Iris pigment epithelial cell (primary cell): ENCODE measurements at places on chromosomes 11 and 22.

DNA sequence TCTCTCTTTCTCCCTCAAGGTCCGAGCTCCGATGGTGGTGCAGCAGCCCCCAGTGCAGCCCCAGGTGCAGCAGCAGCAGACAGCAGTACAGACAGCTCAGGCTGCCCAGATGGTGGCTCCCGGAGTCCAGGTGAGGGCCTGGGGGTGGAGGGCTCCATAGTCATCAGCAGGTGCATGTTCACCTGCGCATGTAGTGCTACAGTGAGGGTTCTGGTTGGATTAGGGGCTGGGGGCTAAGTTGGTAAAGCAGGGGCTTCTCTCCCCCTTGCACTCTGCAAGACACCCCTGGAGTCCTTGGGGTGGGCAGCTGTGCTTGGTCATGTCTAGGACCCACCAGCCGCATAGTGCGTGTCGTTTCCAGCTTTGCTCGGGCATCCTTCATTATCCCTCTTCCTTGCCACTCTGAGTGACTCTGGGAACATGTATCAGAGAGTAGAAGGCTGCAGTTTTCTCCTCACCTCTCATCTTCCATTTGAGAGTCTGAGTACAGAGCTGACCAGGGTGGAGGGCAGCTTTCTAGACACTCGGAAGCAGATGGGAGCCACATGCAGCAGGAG, 61.2 kb downstream of the MED15 start:
- DNase-seq, result no peak

DNA sequence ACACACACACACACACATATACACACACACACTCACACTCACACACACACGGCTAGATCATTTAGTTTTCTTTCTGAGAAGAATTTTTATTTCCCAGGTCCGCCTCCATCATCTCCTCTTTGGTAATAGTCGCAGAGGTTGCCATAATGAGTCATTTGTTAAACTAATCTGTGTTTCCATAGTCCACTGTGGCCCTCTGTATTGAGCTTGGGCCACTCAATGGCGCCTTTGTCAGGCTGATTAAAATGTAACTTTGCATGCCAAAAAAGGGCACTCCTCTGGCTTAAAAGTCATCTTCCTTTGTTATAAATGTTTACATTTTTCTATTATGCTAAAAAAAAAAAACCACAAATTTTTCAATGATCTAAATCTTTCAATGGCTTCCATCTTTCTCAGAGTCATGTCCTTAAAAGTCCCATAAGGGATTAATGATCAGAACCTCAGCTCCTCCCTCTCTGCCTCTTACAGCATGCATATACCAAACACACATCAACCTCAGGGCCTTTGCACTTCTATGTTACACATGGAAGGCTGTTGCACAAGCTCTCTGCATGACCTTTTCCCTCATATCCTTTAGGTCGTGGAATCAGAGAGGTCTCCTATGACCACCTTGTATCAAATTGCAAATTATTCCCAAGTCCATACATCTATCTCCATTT, 35.3 kb downstream of the EHF start:
- peak; percentile 32 for DNase-seq

GRCh38 chr11:36126678-36127077, 162.5 kb downstream of the COMMD9 start:
- peak; percentile 50 for DNase-seq

DNA sequence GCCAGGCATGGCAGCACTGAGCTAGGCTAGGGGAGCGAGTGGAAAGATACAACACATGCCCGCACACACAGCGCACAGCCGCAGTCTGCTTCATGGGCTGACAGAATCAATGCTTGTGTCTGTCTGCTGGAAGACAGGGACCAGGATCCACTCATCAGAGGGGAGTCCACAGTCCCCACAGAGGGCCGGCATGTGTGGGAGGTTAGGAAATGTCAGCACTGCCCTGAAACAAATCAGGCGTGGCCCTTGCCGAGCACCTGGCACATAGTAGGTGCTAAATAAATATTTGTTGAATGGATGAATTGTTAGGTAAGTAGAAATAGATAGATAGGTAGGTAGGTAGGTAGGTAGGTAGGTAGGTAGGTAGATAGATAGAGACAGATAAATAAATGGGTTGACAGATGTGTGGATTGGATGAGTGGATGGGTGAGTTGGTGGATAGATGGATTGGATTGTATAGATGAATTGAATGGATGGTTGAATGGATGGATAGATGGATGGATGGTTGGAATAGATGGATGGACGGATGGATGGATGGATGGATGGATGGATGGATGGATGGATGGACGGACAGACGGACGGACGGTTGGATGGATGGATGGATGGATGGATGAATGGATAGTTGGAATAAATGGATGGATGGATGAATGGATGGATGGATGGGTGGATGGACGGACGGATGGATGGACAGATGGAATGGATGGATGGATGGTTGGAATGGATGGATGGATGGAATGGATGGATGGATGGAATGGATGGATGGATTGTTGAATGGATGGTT, 3.3 kb downstream of the SLC22A12 start:
- no peak for DNase-seq

GRCh38 chr11:47329431-47329986, 23.0 kb downstream of the MYBPC3 start:
- DNase-seq, result no peak

GRCh38 chr11:55714982-55715888, 53.2 kb downstream of the OR4C6 start:
- DNase-seq, result no peak

- peak; percentile 38 for DNase-seq
Measured at GRCh38 chr11:94025690-94026394, 4.7 kb downstream of the HEPHL1 start.

DNA sequence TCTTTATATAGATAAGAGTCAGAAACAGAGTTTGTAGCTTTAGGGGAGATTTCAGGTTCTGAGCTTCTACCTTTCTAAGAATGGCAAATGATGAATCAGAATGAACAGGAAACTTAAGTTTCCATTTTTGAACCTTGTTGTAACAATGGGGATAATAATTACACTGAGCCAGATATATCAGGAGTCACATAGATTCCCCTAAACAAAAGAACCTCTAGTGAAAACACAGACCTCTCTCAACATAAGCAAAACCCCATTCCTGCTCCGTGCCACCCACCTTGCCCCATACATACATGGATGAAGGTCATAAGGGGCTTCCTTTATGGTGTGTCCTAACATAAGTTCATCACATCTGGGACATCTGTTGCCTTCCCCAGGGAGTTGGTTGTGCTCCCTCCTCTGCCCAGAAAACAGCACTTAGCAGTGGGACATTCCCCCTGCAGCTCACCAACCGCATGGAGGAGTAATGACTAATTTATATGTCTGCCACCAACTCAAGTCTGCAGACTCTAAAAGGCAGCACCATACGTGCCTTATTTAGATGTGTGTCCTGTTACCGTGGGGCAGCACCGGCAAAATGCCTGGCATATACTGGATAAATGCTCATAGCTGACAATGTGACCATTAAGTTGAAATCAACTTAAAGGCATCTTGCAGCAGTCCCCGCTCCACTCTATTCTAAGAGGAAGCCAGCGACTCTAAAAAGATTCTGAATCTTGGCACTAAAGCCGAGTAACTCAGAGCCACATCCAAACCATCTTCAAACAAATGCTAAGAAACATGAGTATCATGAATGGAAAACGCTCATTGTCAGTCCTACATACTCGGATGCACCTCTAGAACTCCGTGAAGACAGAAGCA, 8.0 kb downstream of the JAML start:
- no peak for DNase-seq

- DNase-seq, result no peak
Measured at GRCh38 chr11:26579683-26580082, 7.6 kb upstream of the MUC15 start.

DNA sequence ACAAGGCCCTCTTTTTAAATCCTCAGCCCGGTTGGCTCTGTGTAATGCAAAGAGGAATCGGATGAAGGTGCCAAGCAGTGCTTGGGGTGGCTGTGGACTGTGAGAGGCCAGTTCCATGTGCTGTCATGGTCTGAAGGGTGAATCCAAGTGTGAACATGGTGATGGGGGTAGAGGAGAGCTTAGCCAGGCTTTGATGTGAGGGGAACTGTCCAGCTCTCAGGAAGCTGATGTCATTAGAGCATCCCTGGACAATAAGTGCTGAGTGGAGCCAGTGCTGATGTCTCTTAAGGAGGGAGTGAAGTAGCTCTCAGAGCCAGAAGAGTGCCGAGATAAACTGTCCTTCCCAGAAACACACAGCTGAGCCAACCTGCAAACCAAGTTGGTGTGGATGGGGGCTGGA, 53.6 kb downstream of the NAV2 start:
- DNase-seq, result peak; percentile 39
